Fibroblast of villous mesenchyme (primary cell): ENCODE measurements at places on chromosomes 3 and 15. TPM values are rescaled to one million over a fixed set of nuclear protein-coding genes. Genes with fewer than 3 reads are reported as not detected.

The CD276 gene
- 81.2 and 93.4 TPM in 2 replicates for total RNA-seq

The LARP6 gene
- total RNA-seq, result 36.7 and 46.7 TPM in 2 replicates

The MED12L gene
- total RNA-seq, result 0.32 and 1.3 TPM in 2 replicates

The LNP1 gene
- 4.2 and 4.7 TPM in 2 replicates for total RNA-seq

The GPR171 gene
- not detected in 2 replicates for total RNA-seq

The CFAP161 gene
- 0.64 and 0.86 TPM in 2 replicates for total RNA-seq

The GPX1 gene
- 198 and 272 TPM in 2 replicates for total RNA-seq

The RBPMS2 gene
- under 0.01 TPM in 1 of 2 replicates, not detected in the other for total RNA-seq

The SMCO1 gene
- total RNA-seq, result under 0.01 TPM in 1 of 2 replicates, not detected in the other

The LPCAT4 gene
- total RNA-seq, result 11.0 and 19.9 TPM in 2 replicates

The SAMD7 gene
- total RNA-seq, result not detected in 2 replicates

The CLDN11 gene
- 276 and 411 TPM in 2 replicates for total RNA-seq

The RLBP1 gene
- total RNA-seq, result not detected in 2 replicates

The CHDH gene
- total RNA-seq, result under 0.01 and 0.32 TPM in 2 replicates

The PCSK6 gene
- total RNA-seq, result 7.7 and 10.4 TPM in 2 replicates

The ST3GAL6 gene
- 3.9 and 5.2 TPM in 2 replicates for total RNA-seq

The KCNH8 gene
- total RNA-seq, result not detected in 2 replicates

The COPG1 gene
- 371 and 402 TPM in 2 replicates for total RNA-seq

The WDR72 gene
- total RNA-seq, result not detected in 2 replicates

The DAZL gene
- total RNA-seq, result not detected in 2 replicates

The TGM4 gene
- total RNA-seq, result not detected in 2 replicates

The EOMES gene
- not detected in 2 replicates for total RNA-seq

The TMCO5A gene
- total RNA-seq, result not detected in 2 replicates
